ENCODE measurements at places on chromosomes 3 and 15. TPM values are rescaled to one million over a fixed set of nuclear protein-coding genes. Genes with fewer than 3 reads are reported as not detected.

UBE2E2 gene
- 48.5 TPM for total RNA-seq

DNAJB8 gene
- total RNA-seq: not detected

IQSEC1 gene
- total RNA-seq: 260 TPM

LRRC15 gene
- not detected for total RNA-seq

LRRC2 gene
- not detected for total RNA-seq

LMLN gene
- 4.1 TPM for total RNA-seq

MYZAP gene
- 0.88 TPM for total RNA-seq

ZNF620 gene
- 4.0 TPM for total RNA-seq

GOLGA8Q gene
- total RNA-seq: 0.64 TPM

LYSMD2 gene
- 48.6 TPM for total RNA-seq

RTP1 gene
- not detected for total RNA-seq

NME9 gene
- not detected for total RNA-seq

COL8A1 gene
- 0.20 TPM for total RNA-seq

ZBTB20 gene
- total RNA-seq: 76.2 TPM

CHDH gene
- 3.4 TPM for total RNA-seq

FBXW12 gene
- not detected for total RNA-seq

ACP3 gene
- 0.95 TPM for total RNA-seq

ACAP2 gene
- total RNA-seq: 75.5 TPM

UCN2 gene
- not detected for total RNA-seq

CAMKV gene
- total RNA-seq: not detected

SPATA12 gene
- not detected for total RNA-seq

TM4SF1 gene
- not detected for total RNA-seq

PPP2R3A gene
- total RNA-seq: 0.11 TPM

POLQ gene
- total RNA-seq: 1.4 TPM

MEX3B gene
- total RNA-seq: 0.31 TPM

HRH1 gene
- total RNA-seq: not detected

GOLGA6L22 gene
- total RNA-seq: not detected

CFAP20DC gene
- total RNA-seq: 1.6 TPM

UQCRC1 gene
- total RNA-seq: 117 TPM

IQCF5 gene
- total RNA-seq: not detected

THPO gene
- total RNA-seq: not detected

TM4SF18 gene
- not detected for total RNA-seq

ANKDD1A gene
- total RNA-seq: 3.9 TPM

TNNC1 gene
- not detected for total RNA-seq

CD86 gene
- total RNA-seq: 31.2 TPM

KCTD6 gene
- 10.0 TPM for total RNA-seq

PLA2G4F gene
- not detected for total RNA-seq

HYKK gene
- 0.10 TPM for total RNA-seq

ZPLD1 gene
- not detected for total RNA-seq
